H9 (cell line): ENCODE measurements at places on chromosomes 5 and 9. TPM values are rescaled to one million over a fixed set of nuclear protein-coding genes. Genes with fewer than 3 reads are reported as not detected.

DNA sequence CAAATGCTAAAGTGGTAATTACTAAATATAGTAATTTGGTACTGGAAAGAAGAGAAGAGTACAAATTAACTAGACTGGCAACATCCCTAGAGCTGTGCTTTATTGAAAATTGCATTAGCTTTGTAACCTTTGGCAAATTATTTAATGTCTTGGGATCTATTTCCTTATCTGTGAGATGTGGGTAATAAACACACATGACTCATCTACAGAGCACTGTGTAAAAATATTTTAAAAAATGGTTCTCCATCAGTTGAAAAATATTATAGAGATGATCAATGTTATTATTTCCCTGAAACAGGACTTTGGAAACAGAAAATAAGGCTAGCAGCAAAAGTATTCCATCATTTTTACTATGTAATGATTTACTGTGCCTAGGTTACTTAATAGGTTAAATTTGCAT, 1698.8 kb upstream of the CDH9 start:
- no peaks in the 10 kb centered on the region for H3K36me3 ChIP-seq
- H3K4me1 ChIP-seq = no peaks in the 10 kb centered on the region
- no peak for DNase-seq
- H3K4me3 ChIP-seq = no peak overlapping the region
- no peaks in the 10 kb centered on the region for H3K27me3 ChIP-seq
- H3K27ac ChIP-seq = no peak overlapping the region

GRCh38 chr5:98193921-98194760, 579.3 kb upstream of the RGMB start:
- no peak overlapping the region for H3K4me3 ChIP-seq
- H3K27me3 ChIP-seq = no peaks in the 10 kb centered on the region
- no peaks in the 10 kb centered on the region for H3K4me1 ChIP-seq
- H3K27ac ChIP-seq = no peak overlapping the region
- no peak for DNase-seq

C9orf153 gene
- 0.17 TPM in 1 of 2 replicates, not detected in the other for total RNA-seq

TTC39B gene
- 8.1 and 8.2 TPM in 2 replicates for total RNA-seq

- no peaks in the 10 kb centered on the region for H3K27me3 ChIP-seq
- H3K4me3 ChIP-seq = no peak overlapping the region
- DNase-seq = no peak
Observed at GRCh38 chr9:27565696-27566095, 7.6 kb downstream of the C9orf72 start.

- no peak for DNase-seq
- H3K27me3 ChIP-seq = no peaks in the 10 kb centered on the region
- no peak overlapping the region for H3K27ac ChIP-seq
Observed at GRCh38 chr5:96816991-96817390, 9.2 kb upstream of the ERAP1 start.

DNA sequence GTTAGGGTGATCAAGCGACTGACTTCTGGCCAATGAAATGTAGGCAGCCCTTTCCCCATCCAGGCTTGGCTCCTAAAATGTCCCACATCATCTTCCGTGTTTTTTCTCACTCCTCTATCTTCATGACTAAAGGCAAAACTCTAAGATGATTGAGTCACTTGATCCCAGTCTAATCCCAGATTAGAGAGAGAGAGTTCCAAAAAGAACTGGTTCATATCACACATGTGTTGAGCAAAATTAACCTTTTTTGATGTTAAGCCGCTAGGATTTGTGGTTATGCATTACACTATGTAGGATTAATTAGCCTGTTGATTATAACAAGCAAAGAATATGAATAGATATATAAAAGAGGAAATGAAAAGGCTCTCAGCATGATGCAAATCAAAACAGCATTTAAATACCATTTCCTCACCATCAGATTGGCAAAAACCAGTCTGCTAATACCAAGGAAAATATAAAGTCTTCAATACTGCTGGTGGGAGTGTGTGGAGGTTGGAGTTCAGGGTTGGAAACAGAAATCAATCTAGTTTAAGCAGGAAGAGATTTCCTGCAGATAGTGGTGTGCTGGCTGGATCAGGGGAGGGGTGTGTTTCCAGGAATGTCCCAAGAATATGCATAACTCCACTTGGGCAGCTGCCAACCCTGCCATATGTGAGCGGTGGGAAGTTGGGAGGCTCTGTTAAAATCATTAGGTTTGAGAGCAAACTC, 187.6 kb upstream of the S1PR3 start:
- DNase-seq = no peak
- H3K27me3 ChIP-seq = no peaks in the 10 kb centered on the region
- no peak overlapping the region for H3K27ac ChIP-seq
- no peaks in the 10 kb centered on the region; the same call in 2 of the 3 replicates for H3K36me3 ChIP-seq

GRCh38 chr9:80699511-80699998, 989.8 kb downstream of the TLE1 start:
- no peak overlapping the region for H3K27ac ChIP-seq
- peaks cover 5% of the 10 kb centered on the region; the same call in 1 of the 2 replicates for H3K4me1 ChIP-seq
- no peak for DNase-seq
- H3K36me3 ChIP-seq = no peaks in the 10 kb centered on the region; the same call in 2 of the 3 replicates

- no peaks in the 10 kb centered on the region for H3K27me3 ChIP-seq
- no peak overlapping the region for H3K27ac ChIP-seq
- no peak overlapping the region for H3K4me3 ChIP-seq
Observed at GRCh38 chr9:109179801-109180523, 12.9 kb upstream of the FRRS1L start.

- H3K4me3 ChIP-seq = no peak overlapping the region
- no peaks in the 10 kb centered on the region for H3K27me3 ChIP-seq
- H3K36me3 ChIP-seq = no peaks in the 10 kb centered on the region; the same call in 2 of the 3 replicates
- peaks cover 2% of the 10 kb centered on the region; the same call in 1 of the 2 replicates for H3K4me1 ChIP-seq
Observed at GRCh38 chr5:125033602-125034001, 287.2 kb upstream of the ZNF608 start.

DNA sequence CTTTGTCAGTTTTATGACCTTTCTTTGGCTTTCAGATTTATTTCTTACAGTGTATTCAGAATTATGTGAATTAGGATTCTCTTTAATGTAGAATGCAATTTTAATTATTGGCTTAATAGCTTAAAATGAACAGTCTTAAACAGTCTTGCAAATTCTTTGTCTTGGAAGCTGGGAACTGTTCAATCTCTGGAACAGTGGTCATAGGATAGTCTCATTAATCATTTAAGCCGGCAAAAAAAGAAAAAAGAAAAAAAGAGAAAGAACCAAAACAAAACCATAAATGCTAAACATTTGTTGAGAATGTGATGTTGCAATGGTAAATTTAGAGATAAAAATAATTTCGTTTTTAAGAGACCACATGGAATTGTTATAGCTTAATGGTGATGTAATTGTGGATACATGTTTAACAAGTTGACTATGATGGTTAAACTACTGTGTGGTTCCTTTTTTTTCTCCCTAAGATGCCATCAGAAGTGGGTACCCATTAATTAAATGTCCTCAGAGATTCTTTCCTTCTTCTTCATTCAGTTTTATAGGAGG, 61.6 kb downstream of the NNT start:
- H3K27ac ChIP-seq = no peak overlapping the region
- no peaks in the 10 kb centered on the region for H3K4me1 ChIP-seq
- H3K36me3 ChIP-seq = peaks cover 34% of the 10 kb centered on the region
- H3K4me3 ChIP-seq = no peak overlapping the region
- DNase-seq = no peak

GRCh38 chr5:100313657-100314056, 221.5 kb upstream of the FAM174A start:
- H3K36me3 ChIP-seq = no peaks in the 10 kb centered on the region
- no peak for DNase-seq
- no peaks in the 10 kb centered on the region for H3K27me3 ChIP-seq
- no peaks in the 10 kb centered on the region for H3K4me1 ChIP-seq

DNA sequence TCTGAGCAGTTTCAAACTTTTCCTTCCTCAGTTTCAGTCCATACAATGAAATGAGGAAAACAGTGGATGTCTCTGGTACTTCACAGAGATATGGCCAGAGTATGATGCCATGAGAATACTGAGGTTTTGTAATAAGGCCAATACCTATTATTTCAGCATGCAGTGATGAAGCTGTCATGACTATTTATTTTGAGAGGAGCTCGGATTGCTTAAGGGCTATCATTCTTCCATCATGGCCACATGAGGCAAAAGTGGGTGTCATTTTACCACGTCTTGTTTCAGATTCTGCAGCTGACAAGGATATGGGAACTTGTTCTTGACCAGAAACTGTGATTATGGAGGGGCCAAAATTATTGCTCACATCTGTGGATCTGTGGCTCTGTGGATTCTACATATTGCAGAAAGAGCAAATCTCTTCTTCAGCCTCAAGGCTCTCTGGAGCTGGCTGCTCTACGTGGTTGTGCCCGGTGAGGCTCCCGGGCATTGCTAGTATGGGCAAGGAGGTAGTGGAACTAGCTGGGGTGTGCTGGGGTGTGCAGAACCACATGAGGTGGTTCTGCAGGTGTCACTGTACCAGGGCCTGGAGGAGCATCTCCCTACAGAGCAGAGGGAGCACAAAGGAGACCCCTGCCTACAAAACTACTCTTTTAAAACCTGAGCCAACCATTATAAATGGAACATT, 180.3 kb downstream of the SEMA6A start:
- no peaks in the 10 kb centered on the region for H3K4me1 ChIP-seq
- H3K27me3 ChIP-seq = no peaks in the 10 kb centered on the region
- no peak overlapping the region for H3K27ac ChIP-seq
- no peak for DNase-seq
- no peak overlapping the region for H3K4me3 ChIP-seq

DNA sequence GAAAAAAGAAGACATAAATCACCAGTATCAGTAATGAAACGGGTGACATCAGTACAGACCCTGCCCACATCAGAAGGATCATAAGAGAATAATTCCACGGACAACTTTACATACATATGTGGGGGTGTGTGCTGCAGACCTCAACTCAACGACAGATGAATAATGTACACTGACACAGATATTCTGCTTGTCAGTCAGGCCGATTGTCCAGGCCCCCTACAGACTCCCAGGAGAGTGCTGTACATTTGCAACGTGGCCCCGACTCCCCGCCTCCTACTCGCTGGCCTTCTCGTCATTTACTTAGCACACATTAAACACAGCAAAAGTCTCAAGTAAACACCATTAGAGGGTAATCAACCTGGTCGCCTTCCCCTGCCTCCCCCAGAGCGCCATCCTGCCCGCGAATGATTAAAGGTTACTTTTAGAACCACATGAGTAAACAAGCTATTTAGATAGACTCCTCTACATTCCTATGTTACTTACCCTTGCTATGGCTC, 3.5 kb upstream of the TMED9 start:
- H3K27me3 ChIP-seq = no peaks in the 10 kb centered on the region; the same call in 1 of the 2 replicates
- H3K27ac ChIP-seq = no peak overlapping the region
- no peaks in the 10 kb centered on the region for H3K4me1 ChIP-seq
- H3K4me3 ChIP-seq = no peak overlapping the region
- H3K36me3 ChIP-seq = peaks cover 9% of the 10 kb centered on the region
